ENCODE measurements at places on chromosomes 2 and 18.

DNA sequence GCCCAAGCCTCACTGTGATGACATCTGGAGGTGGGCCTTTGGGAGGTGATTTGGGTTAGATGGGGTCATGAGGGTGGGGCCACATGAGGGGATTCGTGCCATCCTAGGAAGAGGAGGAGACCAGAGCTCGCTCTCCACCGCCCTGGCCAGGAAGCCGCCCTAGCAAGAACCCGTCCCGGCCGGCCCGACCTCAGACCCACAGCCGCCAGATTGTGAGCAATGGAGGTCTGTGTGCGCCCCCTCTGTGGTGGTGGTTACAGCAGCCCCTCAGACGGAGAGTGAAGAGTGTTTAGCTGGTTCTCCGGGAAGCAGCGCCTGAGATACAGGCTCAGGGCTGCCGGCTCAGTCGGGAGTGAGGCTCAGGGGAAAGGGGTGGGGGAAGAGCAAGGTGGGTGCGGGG lies 83.3 kb downstream of the RTP5 start:
- DNase-seq, result no peak

GRCh38 chr2:99975386-99975785 lies 167.0 kb downstream of the AFF3 start:
- no peak for DNase-seq

DNA sequence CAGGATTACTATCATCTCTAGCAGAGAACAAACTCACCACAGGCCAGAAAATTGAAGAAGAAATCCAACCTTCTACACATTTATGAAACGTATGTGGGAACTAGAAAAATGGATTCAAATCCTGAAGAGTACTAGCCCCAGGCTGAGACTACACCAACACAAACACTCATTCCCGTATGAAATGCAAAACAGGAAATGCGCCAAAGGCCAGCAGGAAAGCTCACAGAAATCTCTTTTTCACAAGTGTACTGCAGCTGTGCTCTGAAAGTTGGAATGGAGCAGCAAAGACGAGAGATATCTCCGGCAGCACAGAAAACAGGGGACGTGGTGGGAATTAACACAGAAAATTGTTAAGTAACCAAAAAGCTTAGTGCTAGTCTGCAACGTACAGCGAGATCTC lies 913.5 kb downstream of the TDRD15 start:
- DNase-seq, result no peak

DNA sequence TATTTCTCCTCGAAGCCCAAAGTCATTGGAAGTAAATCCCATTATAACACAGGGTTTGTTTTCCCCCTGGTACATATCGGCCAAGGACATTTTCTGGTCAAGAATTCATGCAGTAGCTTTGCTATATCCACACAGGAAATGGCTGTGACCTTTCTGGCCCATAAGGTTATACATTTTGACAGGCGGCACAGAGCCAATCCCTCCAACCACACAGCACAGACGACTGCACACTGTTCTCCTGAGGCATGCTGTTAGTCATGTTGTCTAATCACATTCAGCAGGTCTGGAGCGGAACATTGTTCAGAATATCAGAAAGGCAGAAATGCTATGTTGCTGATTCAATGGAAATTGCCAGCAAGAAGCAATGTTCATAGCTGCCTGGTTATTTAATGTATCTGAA lies 742.3 kb upstream of the SLC8A1 start:
- peak; percentile 4 for DNase-seq

- DNase-seq, result no peak
Observed at GRCh38 chr2:178692845-178693244, 114.4 kb downstream of the TTN start.

DNA sequence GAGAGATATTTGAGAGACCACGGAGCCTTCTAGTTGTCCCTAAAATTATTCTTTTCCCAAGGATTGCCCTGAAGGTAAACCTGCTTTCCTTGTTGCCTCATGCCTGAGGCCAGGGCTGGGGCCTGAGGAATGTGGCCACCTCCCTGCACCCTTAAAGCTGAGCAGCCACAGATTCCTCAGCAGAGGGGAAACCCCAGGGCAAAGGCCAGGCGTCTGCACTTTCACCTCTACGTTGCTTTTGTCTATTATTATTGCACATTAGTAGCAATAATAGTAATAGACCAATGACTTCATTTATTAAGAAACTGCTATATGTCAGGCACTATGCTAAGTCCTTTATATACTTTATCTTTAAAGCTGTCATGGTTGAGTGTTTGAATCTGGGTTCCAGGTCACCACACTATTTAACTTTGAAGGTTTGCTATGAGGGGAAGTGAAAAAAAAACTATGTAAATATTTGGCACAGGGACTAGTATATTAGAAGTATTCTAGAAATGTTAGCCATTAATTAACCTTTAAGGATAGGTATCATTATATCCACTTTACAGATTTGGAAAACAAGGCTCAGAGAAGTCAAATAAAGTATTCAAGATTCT lies 104.2 kb downstream of the LRRC30 start:
- no peak for DNase-seq

DNA sequence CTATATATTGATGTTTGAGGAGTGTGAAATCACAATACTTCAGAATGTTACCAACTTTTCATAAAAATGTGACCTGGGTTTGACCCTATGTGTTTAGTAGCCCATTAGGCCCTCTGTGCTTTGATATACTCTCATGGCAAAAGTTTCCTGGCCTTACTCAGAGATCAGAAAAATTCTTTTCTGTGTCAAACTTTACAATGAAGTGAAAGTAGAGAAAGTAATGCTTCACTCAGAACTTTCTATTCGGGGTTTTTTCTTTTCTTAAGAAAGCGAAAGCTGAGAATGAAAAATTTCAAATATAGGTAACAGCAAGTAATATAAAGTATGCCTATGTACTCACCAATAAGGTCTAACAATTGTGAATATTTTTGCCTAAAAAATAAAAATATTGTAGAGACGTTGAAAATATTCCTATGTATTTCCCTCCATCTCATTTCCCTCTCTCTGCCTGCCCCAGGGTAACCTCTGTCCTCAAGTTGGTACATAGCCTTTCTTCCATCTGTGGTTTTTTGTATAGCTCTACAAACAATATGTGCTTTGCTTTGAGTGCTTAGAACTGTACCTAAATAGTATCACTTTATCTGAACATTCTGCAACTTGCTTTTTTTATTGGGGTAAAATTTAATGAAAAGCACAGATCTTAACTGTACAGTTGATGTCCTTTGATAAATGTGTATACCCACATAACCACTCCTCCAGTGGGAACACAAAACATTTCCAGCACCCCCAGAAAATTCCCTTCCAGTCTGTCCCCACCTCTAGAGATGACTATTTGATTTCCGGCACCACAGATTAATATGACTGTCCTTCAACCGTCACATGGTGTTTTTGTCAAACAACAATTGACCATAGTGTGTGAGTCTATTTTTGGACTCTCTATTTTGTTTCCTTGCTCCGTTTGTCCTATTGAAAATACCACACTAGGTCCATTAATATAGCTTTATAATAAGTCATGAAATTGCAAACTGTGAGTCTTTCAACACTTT lies 10.3 kb upstream of the ACKR3 start:
- DNase-seq, result no peak

- DNase-seq, result no peak
Observed at GRCh38 chr18:3340682-3341097, 78.8 kb downstream of the MYL12B start.

DNA sequence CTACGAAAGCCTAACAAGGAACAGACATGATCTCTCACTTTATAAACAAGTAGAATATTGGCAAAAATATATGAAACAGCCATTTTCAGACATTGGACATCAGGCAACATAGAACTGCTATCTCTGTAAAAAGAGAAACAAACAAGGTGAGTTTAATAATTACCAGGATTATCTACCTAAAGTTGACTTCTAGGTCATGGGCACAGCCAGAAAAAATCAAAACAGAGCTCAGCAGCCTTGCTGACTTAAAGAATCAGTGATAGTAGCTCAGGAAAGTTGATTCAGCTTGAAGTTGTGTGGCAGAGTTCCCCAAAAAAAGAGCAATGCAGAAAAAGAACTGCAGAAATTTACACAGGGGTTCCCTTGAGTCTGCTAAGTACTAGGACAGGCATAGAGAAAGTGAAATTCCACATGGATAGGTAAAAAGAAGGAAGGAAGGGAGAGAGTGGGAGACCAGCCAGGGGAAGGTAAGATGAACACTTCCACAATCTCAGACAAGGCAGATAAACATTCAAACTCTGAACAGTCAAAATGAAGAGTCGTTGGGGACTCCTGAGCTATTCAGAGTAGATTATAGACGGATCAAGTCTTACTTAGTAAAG lies 102.0 kb downstream of the EXOC6B start:
- DNase-seq, result no peak

DNA sequence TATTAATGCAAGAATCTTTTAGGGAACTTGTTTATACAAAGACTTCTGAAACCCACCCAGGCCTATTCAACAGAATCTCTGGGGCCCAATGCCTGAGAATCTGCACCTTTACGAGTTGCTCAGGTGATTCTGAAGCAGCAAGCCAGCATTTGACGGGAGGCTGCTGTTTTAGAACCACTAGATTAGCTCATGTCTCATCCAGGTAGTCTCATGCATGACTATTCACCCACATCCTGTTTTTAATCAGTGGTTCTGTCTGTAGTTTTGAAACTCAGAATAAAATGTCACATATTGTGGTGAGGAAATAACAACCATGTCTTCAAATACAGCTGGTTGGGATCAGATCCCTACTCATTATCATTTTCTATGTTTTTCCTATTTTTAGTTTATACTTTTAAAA lies 39.5 kb downstream of the CYTIP start:
- DNase-seq, result no peak

GRCh38 chr18:634551-635045 lies 22.9 kb upstream of the TYMS start:
- no peak for DNase-seq

DNA sequence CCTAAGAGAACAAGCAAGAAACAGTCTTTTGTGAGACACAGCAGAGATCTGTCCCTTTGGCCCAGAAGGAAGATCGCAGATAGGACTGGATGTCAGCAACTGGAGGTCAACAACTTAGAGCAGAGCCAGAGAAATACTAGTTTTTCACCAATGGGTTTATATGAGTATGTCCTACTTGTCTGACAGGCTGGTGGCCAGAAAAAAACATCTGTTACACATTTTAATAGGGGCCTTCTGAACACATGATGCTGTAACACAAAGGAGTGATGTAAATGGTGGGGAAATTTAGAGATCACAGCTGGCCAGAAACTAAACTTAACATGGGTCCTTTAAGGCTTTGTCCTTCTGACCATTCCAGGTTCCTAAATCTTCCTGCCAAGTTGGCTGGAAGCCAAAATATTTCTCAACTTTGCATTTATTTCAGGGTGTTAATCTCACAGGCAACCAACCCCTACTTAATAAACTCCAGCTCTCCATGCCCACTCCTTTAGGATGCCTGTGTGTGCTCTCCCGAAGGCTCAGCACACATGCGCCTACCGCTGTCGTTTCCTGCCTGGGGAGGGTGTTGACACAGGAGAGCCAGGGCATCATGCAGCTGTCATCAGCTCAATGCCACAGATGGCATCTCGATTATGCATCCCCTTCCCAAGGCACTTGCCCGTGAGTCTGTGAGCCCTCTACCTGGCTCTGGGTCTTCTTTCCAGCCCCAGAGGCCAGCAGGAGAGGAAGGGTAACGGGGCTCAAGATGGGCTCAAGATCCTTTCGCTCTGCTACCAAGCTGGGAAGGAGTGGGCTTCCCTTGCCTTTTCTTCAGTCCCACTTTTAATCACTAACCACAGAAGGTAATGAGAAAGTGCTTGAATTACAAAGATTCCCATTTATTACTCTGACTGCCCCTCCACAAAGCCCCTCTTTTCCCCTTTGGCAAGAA lies 252.5 kb downstream of the ETAA1 start:
- peak; percentile 79 for DNase-seq

- DNase-seq, result peak; percentile 79
Observed at GRCh38 chr2:236078297-236079255, 89.6 kb downstream of the GBX2 start.

- no peak for DNase-seq
Observed at GRCh38 chr18:63438181-63438580, 15.9 kb upstream of the VPS4B start.

Data from HFF-Myc (cell line).